AG04450 (cell line): ENCODE measurements at places on chromosomes 7 and 10.

DNA sequence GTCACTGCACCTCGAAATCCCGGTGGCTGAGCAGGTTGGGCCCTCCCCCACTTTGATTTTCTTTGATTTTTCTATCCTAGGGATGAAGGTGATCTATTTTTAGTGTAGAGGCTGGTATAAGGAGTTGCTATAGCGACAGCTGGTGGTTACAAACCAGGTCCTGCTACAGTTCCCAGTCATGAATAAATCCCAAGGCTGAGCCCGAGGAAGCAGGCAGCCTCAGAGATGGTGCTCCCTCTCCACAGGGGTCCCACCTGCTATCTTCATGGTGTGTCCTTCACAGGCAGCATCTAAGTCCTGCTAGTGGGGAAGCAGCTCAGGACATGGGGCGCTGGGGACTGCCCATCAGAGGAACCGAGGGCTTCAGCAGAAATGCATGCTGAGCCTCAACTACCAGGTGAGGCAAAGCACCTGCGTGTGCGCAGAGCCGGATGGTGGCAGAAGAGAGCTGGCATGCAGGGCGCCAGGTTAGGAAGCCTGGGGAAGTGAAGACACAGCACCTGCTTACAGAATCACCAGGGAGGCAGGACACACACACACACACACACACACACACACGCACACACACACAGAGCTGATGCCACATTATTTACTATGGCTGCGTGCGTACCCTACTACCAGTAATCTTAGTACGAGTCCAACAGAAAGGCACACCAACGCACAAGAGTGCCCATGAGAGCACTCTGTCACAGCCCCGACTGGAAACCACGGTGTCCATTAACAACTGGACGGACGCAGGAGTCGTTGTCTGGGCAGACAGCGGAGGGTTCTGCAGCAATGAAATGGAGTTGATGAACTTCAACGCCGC lies 150.9 kb downstream of the PRKAG2 start:
- DNase-seq: no peak

GRCh38 chr7:70680743-70681468 lies 451.0 kb upstream of the GALNT17 start:
- no peak for DNase-seq

DNA sequence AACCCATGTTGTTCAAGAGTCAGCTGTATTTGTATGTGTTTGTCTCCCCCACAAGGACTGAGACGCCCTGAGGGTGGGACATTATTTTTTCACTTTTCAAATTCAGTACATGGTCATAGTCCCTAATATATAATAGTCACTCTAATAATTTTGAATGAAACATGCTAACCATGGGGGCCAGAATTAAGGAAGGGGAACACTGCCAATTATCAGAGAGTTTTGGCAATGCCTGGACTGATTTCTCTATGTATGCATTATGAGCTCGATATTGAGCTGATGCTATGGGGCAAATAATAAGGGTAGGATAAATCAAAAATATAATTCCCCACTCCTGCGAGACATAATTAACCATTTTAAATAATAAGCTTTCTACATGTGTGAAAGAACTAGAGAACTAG lies 87.4 kb downstream of the CPED1 start:
- no peak for DNase-seq

GRCh38 chr7:44964384-44964830 lies 14.4 kb downstream of the MYO1G start:
- no peak for DNase-seq

DNA sequence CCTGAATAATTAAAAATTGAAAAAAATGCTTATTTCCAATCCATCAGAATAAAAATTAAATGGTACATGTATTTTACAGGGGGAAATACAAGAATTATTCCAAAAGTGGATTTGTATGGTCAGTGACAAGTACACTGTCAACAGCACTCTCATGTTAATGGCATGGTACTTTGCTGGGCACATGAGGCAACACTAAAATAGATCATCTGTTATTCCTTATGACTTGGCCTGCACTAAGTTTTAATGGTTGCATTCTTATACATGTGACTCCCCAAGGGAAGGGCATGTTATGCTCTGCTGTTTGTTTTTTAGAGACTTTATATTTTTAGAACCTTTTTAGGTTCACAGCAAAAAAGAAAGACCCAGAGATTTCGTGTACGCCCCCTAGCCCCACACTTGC lies 128.3 kb downstream of the CPEB3 start:
- DNase-seq: no peak

GRCh38 chr7:44891372-44891771 lies 6.0 kb upstream of the PURB start:
- no peak for DNase-seq

DNA sequence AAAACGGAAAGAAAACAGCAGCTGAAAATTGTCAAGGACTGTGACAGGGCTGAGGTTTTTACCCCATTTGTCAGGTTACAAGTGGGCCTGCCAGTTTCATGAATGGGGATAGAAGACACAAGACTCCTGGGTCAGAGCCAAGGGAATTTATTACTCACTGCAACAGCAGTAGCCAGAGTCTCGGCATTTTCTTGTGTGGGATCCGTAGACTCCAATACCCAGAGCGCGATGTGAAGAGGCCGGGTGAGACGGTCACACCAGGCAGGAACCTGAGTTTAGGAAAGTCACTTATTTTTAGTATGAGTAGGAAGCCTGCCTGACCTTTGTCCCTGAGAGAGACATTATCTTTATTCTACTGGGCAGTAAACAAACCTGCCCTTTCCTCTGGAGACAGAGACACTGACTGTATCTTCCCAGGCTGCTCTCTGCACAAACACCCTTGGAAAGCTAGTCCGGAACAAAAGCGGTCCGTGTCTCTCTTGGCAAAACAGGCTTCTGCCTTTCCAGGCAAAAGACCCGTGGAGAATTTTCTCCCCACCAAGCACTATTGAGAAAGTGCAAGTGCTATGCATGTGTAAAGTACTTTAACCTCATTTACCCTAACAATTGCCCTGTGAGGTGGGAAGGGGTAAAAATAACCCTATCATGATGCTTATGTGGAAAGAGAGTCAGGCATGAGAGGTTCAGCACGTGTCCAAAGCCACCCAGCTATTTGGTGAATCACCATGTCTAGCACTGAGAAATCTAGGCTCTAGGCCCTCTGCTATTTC lies 58.4 kb downstream of the JCAD start:
- peak; percentile 68 for DNase-seq
